GM19239 (cell line): ENCODE measurements at places on chromosomes 6 and 20.

GRCh38 chr20:41478026-41478425, 111.4 kb upstream of the EMILIN3 start:
- DNase-seq: no peak

GRCh38 chr6:44171899-44172546, 13.4 kb downstream of the CAPN11 start:
- DNase-seq: no peak

GRCh38 chr20:2761885-2762284, 38.5 kb downstream of the CPXM1 start:
- no peak for DNase-seq

- DNase-seq: no peak
These were observed 48.4 kb downstream of the MTFR2 start for GRCh38 chr6:136201732-136202131.

DNA sequence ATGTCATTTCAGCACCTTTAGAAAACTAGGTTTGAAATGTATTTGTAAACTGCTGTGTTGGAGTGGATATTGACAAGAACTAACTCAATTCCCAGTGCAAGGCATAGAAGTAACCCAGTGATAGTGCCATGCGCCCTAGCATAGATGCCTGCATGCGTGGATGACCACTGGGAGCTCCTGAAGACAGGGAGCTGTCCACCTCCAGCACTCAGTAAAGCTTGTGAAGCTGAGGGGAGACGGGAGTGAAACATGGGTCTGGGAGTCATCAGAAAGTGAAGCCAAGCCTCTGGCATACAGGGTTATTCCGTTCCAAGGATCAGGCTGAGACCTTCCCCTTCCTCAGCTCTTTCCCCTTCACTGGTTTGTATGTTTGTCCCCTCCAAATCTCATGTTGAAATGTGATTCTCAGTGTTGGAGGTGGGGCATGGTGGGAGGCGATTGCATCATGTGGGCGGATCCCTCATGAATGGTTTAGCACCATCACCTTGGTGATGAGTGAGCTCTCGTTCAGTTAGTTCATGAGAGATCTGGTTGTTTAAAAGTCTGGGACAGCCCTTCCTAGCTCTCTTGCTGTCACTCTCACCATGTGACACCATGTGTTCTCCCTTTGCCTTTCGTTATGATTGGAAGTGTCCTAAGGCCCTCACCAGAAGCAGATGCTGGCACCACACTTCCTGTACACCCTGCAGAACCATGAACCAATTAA, 146.5 kb upstream of the FERMT1 start:
- DNase-seq: no peak

GRCh38 chr6:117329926-117330325, 64.6 kb downstream of the VGLL2 start:
- DNase-seq: no peak

GRCh38 chr6:158789115-158789917, 29.9 kb downstream of the EZR start:
- DNase-seq: no peak
